ENCODE measurements at places on chromosomes 4 and X. TPM values are rescaled to one million over a fixed set of nuclear protein-coding genes. Genes with fewer than 3 reads are reported as not detected.

GRCh38 chr4:47640911-47641310, 155.8 kb downstream of the ATP10D start:
- DNase-seq = no peak

The SMPX gene
- not detected for total RNA-seq

The TET2 gene
- total RNA-seq = 23.9 TPM

- no peak for DNase-seq
These were observed 83.3 kb downstream of the DDIT4L start for GRCh38 chr4:100106982-100107381.

All from transverse colon (tissue), 4 donors.